Lower leg skin (tissue), 4 donors: ENCODE measurements at places on chromosomes 3 and 15. TPM values are rescaled to one million over a fixed set of nuclear protein-coding genes. Genes with fewer than 3 reads are reported as not detected.

GRCh38 chr15:90056529-90056928 is 45.7 kb downstream of the IDH2 start:
- DNase-seq, result no peak

- no peak for DNase-seq
Measured at GRCh38 chr3:44892689-44893088, 18.3 kb downstream of the TGM4 start.

DNA sequence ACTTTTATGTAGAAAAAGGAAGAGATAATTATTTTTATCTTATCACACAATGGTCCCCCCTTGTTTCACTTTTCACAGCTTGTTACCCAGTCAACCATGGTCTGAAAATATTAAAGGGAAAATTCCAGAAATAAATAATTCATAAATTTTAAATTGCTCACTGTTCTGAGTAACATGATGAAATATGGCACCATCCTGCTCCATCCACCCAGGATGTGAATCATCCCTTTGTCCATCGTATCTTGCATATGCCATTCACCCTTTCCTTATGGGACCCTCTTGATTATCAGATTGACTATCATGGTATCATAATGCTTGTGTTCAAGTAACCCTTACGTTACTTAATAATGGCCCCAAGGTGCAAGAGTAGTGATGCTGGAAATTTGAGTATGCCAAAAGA is 43.7 kb downstream of the ANKRD28 start:
- DNase-seq, result no peak

- DNase-seq, result no peak
Measured at GRCh38 chr3:121836064-121836463, 1.1 kb downstream of the EAF2 start.

DNA sequence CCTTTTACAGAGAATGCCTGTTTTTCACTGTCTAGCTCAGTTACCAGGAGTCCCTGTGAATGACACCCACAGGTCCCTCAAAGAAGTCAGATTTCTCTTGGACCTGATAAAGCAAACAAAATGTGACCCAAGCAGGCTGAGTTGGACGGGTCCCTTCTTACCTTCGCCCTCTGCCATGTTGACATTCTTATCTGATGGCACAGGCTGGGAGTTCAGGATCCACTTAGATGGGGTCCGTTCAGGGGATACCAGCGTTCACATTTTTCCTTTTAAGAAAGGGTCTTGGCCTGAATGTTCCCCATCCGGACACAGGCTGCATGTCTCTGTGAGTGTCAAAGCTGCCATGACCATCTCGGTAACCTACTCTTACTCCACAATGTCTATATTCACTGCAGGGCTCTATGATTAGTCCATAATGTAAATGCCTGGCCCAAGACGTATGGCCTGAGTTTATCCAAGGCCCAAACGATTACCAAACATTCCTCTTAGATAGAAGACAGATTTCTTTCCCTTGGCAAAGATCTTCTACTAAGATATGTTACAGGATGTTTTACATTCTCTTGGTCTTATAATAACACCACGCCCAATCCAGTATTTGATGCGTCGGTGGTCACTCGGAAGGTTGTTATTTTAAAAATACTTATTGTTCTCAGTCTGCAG is 179.1 kb downstream of the THSD4 start:
- DNase-seq, result no peak

- no peak for DNase-seq
Measured at GRCh38 chr3:108328821-108329486, 32.6 kb downstream of the HHLA2 start.

DNA sequence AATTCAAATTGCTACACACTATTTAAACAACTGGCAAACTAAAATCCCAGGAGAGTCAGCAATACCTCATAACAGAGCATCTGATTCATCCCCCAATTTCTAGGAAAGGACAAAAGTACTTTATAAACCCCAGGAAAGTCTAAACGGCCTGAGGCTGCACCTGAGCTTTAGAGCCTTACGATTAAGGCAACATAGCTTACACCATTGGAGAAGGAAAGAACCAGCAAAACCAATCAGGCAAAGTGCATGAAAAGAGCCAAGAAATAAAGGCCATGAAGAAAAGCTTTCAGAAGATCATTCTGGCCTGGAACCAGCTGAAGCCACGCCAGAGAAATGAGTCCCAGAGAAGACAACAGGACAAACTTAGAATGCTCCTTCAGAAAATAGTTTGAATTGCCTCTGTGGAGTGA is 48.1 kb downstream of the PTPN9 start:
- peak; percentile 92 for DNase-seq

The HIGD2B gene
- not detected for total RNA-seq
